ENCODE measurements at places on chromosomes 5 and 9.

- no peak for DNase-seq
Measured at GRCh38 chr9:23015557-23015956, 568.9 kb downstream of the DMRTA1 start.

DNA sequence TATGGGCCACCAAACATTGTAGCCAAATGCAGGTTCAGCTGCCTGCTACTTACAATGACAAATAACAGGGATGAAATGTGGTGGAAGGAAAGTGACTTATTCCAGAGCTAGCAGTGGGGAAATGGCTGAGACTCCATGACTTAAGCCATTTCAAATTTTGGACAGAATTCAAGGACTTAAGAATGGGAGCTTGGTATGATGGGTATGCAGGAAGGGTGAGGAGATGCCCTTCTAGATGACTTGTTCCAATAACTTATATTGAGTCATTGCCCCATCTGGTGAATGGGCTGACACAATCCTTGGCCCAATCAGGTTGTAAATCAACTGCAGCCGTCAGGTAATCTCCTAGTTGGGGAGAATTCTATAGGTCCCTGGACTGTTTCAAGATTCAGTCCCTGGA is 230.7 kb upstream of the SGCD start:
- no peak for DNase-seq

DNA sequence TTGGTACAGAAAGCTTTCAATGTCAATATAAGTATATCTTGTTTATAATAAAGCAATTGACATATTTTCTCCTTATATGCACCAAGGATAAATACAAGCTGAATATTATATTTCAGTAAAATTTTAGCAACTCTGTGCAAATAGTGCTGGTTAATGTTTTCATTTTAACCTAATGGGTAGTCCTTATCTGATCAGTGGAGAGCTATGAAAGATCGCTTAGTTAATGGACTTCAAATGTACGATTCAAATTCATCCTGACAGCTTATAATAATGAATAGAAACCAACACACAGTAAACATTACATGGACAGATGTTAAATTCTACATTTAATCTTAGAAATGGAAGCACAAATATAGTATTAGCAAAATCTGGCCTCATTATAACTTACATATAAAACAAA is 1495.2 kb upstream of the C9orf72 start:
- no peak for DNase-seq

GRCh38 chr5:82747986-82748385 is 329.2 kb downstream of the TMEM167A start:
- no peak for DNase-seq

DNA sequence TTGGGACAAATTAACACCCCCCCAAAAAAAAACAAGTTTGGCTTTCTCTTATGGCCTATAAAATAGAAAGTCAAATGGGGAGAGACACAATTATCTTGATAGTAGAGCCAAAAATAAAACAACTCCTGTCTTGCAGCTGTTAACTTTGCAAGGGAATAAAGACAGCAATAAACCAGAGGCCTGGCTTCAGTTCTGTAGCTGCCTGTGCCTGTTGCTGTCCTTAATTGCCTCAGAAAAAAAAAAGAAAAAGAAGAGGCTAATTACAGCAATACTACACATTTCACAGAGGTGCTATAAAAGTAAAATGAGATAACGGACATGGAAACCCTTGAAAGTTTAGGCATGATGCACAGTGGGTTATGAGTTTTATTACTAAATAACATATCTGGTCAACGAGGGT is 170.7 kb upstream of the IRX1 start:
- DNase-seq: no peak

All from NCI-H1417 treated with DMSO at 0.1 percent for 48 hours (cell line).